LHCN-M2 (cell line): ENCODE measurements at places on chromosomes 7 and 10. TPM values are rescaled to one million over a fixed set of nuclear protein-coding genes. Genes with fewer than 3 reads are reported as not detected.

ERVW-1 gene
- not detected in 2 replicates for total RNA-seq

NAT16 gene
- not detected in 2 replicates for total RNA-seq

NKX1-2 gene
- not detected in 2 replicates for total RNA-seq

CPA1 gene
- total RNA-seq: 0.23 TPM in 1 of 2 replicates, not detected in the other

IKZF1 gene
- not detected in 2 replicates for total RNA-seq

ACADSB gene
- total RNA-seq: 8.4 and 9.2 TPM in 2 replicates

CLDN3 gene
- total RNA-seq: not detected in 2 replicates

MOGAT3 gene
- total RNA-seq: not detected in 2 replicates

LAMB1 gene
- 140 and 161 TPM in 2 replicates for total RNA-seq

GRID2IP gene
- total RNA-seq: not detected in 2 replicates

TCF7L2 gene
- 2.9 and 3.4 TPM in 2 replicates for total RNA-seq

CALD1 gene
- 188 and 230 TPM in 2 replicates for total RNA-seq

TEX36 gene
- total RNA-seq: not detected in 2 replicates

ZNF365 gene
- total RNA-seq: 5.3 and 6.2 TPM in 2 replicates

EN2 gene
- total RNA-seq: 0.19 and 0.69 TPM in 2 replicates

OLAH gene
- total RNA-seq: 0.69 and 2.6 TPM in 2 replicates

OR2A42 gene
- not detected in 2 replicates for total RNA-seq

NME8 gene
- not detected in 2 replicates for total RNA-seq

SEC31B gene
- total RNA-seq: 1.5 and 2.6 TPM in 2 replicates

HOXA13 gene
- 0.06 and 0.11 TPM in 2 replicates for total RNA-seq

AFAP1L2 gene
- under 0.01 TPM in 1 of 2 replicates, not detected in the other for total RNA-seq

AP3M1 gene
- total RNA-seq: 27.1 and 31.7 TPM in 2 replicates

MUC3A gene
- total RNA-seq: not detected in 2 replicates

ANKRD61 gene
- total RNA-seq: 0.23 and 0.38 TPM in 2 replicates

TLX1 gene
- total RNA-seq: not detected in 2 replicates

HOXA5 gene
- total RNA-seq: 8.6 and 9.4 TPM in 2 replicates

RASA4 gene
- total RNA-seq: 1.0 and 4.4 TPM in 2 replicates

AIFM2 gene
- total RNA-seq: 5.8 and 6.9 TPM in 2 replicates
